ENCODE measurements at places on chromosomes 2 and 18. TPM values are rescaled to one million over a fixed set of nuclear protein-coding genes. Genes with fewer than 3 reads are reported as not detected.

GRCh38 chr2:128092656-128093055, 1.7 kb downstream of the UGGT1 start:
- H3K4me3 ChIP-seq: peak overlapping the region; percentile 87
- H3K27me3 ChIP-seq: no peaks in the 10 kb centered on the region
- no peak overlapping the region for H3K27ac ChIP-seq
- peaks cover 14% of the 10 kb centered on the region for H3K36me3 ChIP-seq
- peaks cover 45% of the 10 kb centered on the region for H3K4me1 ChIP-seq
- no peak for DNase-seq

DNA sequence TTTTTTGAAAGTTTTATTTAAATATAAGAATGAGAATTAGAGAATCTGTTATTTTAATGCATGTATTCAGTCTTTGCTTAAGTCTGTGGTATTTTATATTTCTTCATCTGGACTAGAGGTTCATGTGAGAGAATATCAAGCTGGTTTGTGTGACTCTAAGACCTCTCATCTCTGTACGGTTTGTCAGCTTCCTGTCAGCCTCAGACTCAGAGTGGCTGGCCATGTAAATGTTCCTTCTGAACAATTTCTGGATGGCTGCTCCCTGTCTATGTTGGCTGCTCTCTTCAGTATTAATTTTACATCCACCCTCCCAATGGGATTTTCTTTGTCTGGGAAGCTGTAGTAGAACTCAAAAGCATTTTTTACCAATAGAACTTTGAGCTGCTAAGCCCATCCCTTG, 225.3 kb upstream of the THUMPD2 start:
- H3K27ac ChIP-seq: no peak overlapping the region
- H3K4me1 ChIP-seq: no peaks in the 10 kb centered on the region
- no peak overlapping the region for H3K4me3 ChIP-seq

GRCh38 chr2:190968522-190968921, 45.4 kb downstream of the STAT1 start:
- H3K4me3 ChIP-seq: no peak overlapping the region
- H3K27me3 ChIP-seq: no peaks in the 10 kb centered on the region
- H3K4me1 ChIP-seq: peaks cover 50% of the 10 kb centered on the region
- H3K36me3 ChIP-seq: peaks cover 60% of the 10 kb centered on the region
- no peak for DNase-seq
- H3K27ac ChIP-seq: no peak overlapping the region

TTC39C gene
- 28.8 TPM for total RNA-seq

GRCh38 chr18:70363861-70364260, 75.0 kb downstream of the SOCS6 start:
- DNase-seq: no peak
- no peak overlapping the region for H3K27ac ChIP-seq
- H3K4me1 ChIP-seq: no peaks in the 10 kb centered on the region
- H3K27me3 ChIP-seq: peaks cover 2% of the 10 kb centered on the region
- H3K36me3 ChIP-seq: no peaks in the 10 kb centered on the region

DNA sequence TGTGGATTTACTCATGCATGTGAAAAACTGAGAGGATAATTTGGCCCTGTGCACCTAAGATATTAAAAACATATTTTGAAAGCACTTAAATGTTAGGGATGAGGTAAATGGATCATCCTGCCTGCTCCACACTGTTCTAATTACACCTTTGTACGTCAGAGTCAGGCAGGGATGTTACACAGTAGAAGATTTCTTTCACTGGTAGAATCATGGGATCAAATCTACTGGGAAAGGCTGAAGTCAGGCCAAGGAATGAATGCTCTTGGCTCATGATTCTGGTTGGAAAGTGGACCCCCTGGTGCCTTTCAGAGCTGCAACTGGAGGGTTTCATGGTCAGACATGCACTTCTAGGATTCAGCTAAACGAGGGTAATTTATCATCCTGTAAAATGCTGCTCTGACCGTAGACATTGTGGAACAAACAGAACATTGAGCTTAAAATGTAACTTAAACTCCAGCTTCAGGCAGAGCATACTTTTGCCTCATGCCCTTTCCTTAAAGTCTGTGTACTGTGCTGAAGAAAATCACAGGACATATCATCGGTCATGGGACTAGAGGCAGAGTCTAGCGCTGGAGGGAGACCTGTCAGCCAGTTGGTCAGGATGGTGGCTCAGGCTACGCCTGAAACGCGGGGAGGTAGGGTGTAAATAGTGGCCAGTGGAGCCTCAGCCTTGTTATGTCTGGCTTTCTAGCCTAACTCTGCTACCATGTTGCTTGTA, 4.9 kb downstream of the KCNE4 start:
- H3K4me1 ChIP-seq: no peaks in the 10 kb centered on the region
- DNase-seq: no peak
- no peak overlapping the region for H3K4me3 ChIP-seq

All from activated T-helper 1 cell treated with anti-CD3 and anti-CD28 coated beads, Interleukin-12 subunit alpha, Interleukin-12 subunit beta, Interleukin-2, Interleukin-4 antibody, amounts not matched to agents 30 ng/mL and 10 ng/mL and 1 ng/mL, durations not matched to agents 14 hours and 24 hours and 36 hours (primary cell).